Eye (tissue), 1 donor: ENCODE measurements at places on chromosomes 1 and 21.

DNA sequence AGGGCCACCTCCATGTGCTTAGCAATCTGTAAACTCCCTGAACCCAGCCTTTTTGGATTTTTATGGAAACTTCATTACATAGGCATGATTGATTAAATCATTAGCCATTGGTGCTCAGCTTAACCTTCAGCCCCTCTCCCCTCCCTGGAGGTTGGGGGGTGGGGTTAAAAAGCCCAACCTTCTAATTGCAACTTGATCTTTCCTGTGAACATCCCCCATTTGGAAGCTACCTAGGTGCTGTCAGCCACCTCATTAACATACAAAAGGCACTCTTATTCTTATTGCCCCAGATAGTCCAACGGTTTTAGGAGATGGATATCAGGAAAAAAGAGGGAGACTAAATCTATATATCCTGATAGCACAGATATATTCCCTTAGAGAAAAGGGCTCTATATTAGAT lies 424.0 kb upstream of the BEND5 start:
- no peak for DNase-seq

DNA sequence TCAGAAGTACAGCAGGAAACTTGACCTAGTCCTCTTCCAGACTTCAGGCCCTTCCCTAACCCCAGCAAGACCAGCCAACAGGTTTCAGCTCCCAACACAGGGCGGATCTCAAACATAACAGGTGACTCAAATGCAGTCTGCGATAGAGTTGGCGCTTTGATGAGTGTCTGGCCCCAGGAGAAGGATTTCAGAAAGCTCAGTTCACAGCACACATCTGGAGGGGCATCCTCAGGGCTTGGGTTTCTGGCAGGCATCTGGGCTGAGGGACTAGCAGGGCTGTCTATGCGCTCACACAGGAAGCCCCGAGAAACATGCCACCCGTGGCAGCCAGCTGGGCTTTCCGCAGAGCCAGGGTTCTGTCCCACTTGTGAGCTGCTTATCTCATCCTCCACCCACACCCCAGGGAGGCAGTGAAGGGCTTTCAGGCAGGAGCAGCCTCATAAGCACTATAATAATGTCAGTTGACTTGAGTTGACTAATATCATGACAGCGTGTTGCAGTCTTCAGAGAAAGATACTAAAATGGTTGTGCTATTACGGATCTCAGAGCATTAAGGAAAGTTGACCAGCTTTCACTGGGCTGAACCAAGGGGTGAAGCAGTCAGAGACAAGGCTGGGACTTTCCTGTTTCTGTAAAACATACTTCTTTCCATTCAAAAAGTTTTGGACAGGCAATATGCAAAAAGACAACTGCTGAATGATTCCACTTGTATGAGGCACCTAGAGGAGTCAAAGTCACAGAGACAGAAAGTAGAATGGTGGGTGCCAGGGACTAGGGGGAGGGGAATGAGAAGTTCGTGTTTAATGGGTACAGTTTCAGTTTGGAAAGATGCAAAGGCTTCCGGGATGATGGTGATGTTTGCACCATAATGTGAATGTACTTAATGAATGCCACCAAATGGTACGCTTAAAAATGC lies 233.0 kb upstream of the IRF2BP2 start:
- no peak for DNase-seq

DNA sequence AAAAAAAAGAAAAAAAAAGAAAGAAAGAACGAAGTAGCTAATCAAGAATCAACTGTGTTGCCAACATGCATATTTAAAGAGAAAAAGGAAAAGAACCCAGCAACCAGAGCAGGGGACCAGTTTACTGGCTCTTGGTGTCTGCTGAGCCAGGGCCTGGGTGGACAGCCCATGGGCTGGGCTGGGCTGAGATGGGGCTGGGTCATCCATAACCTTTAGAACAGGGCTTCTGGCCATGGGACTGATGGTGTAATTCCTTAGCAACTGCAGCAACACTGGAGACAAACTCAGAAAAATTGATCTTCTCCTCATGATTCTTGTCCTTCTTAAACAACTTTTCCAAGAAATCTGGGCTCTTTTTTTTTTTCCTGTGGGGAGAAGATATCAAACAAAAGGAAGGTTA lies 10.5 kb downstream of the S100A7A start:
- DNase-seq: no peak

DNA sequence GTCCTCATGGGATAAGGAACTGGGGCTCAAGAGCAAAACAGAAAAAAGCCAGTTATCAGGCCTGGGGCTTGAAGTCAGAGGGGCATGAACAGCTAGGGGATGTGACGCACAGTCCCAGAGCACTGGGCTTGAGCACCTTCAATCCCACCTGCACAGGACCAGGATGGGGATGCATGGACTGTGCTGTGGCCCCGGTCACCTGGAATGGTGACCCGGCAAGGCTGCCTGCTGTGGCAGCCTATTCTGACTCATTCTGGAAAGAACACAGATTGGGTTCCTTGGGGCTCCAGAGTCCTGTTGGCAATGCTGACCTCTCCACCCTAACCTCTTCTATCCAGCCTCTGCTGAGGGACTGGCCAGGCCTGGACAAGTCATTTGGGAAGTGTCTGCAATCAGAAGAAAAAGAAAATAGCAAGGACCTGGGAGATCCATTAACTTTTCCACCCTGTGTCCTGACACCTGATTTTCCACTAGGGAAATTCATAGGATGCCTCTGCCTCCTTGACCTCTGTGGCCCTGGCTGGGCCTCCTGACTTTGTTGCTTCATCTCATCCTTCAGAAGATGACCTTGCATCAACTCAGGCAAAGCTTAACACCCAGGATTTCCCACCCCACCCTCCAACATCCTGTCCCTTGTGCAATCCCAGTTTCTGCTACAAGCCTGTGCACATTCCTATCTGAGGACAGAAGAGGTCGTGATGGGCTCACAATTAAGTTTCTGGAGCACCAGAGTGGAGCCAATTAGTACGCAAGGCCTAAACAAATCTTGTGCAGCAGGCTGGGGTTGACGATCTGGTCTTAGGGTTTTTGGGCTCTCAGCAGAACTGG lies 17.9 kb upstream of the FMOD start:
- DNase-seq: peak; percentile 48

DNA sequence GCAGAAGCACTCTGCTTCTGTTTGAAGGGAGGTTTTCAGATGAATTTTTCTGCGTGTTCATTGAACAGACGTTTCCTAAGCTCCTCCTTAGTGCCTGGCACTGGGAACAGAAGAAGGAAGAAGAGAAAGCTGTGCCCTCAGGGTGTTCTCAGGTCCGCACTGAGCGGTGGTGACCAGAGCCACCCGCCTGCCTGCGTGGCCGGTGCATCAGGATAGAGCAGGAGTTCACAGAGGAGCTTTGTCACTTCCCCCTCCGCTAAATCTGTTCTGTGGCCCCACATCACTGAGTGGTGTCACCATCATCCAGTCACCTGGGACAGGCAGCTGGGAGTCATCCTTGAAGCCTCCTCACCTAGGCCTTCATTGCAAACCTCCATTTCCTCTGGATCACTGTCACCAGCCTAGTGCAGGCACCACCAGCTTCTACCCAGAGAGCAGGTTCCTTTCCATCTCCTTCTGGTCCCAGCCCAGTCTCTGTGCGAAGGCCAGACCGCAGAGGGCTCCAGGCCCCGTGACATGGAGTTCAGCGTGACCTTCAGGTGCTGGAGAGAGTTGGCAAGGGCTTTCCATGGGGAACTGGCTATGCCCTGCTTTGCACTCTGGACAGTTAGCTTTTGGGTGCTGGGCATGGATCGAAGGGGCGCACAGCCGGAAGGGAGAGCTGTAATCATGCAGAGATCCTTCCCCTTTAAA lies 21.7 kb downstream of the PARK7 start:
- no peak for DNase-seq

- no peak for DNase-seq
Measured at GRCh38 chr1:170808216-170808885, 127.0 kb upstream of the MROH9 start.
